Iris pigment epithelial cell (primary cell): ENCODE measurements at places on chromosomes 5 and 9.
A peak's percentile ranks its signal among the peaks of the same experiment; 100 is the strongest.

DNA sequence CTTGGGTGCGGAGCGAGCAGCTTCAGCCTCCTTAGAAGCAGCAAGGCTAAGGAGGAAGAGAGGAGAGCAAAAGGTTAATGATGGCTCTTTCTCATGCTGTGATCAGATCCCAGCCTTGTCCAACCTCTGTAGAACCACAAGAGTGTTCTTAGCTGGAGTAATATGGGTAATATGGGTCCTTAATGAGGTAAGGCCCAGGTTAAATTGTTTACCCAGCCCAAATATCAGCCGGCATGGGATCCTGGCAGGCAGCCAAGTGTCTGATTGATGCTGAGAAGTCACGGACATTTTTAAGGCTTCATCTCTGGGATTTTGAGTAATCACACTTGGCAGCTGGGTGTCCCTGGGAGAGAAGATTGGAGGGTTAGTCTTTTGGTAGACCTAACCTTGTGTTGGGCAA lies 32.3 kb downstream of the GLRA1 start:
- DNase-seq = no peak

DNA sequence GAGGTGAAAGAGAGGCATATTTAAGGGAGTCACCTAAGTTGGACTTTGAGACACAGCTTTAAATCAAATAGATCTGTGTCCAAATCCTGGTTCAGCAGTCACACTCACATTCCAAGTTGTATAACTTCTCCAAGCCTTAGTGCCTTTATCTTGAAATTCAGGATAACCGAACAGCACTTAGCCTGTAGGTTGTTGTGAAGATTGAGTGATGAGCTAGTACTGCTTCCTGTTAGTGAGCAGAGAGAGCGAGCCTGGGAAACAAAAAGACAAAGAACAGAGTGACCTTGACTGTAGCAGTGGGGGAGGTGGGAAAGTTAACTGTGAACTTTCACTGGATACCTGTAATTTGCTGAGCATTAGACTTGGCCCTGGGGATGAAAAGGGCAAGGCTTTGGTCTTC lies 22.4 kb downstream of the MAML1 start:
- DNase-seq = peak; percentile 61

GRCh38 chr9:3948826-3949556 lies 350.9 kb downstream of the GLIS3 start:
- peak; percentile 81 for DNase-seq

DNA sequence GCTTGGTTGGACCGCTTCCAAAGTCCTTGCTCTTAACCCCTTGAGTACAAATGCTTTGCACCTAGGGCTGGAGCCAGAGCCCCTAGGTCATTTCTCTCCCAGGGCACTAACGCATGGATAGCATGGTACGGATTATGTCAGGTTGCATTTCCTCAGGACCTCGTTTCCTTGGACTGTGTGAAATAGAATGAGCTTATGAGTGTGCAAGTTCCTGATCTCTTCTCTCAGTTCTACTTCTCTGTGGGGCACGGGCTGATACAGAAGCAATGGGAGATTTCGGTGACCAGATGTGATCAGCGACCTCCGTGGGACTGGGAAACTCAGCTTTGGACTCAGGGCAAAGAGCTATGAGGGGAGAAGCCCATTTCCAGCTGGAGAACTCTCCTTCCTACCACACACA lies 14.2 kb downstream of the SPARC start:
- DNase-seq = peak; percentile 20

GRCh38 chr5:45484781-45485180 lies 211.4 kb downstream of the HCN1 start:
- no peak for DNase-seq

- DNase-seq = peak; percentile 68
Measured at GRCh38 chr9:130770679-130771442, 64.2 kb upstream of the ABL1 start.

- peak; percentile 49 for DNase-seq
Measured at GRCh38 chr5:31283326-31283725, 89.8 kb downstream of the CDH6 start.

DNA sequence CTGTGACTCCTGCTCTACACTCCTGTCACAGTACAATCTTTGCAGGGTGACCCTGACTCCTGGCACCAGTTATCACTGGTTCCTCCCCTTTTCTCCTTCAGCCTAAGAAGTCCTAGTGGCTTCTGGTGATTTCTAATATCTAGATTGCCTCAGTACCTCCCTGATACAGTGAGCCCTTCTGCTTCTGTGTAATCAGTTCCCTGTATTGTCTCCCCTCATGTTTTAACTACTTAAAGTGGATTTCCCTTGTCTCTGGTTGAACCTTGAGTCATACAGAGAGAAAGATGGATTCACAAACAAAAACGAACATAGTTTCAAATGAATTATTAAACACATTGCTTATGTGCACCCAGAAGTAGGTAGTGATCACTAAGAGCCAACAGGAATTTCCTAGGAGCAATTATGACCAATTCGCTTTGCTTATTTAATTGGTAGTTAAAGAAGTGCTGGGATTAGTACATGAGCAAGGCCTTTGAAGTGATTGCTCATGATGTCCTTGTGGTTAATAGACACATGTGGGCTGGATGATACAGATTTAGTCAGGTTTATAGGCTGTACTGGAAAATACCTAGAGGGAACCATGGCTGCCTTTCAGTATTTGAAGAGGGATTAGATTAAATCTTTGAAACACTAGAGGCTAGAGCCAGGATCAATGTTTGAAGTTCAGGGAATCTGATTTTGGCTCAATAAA lies 145.8 kb upstream of the MEF2C start:
- peak; percentile 3 for DNase-seq

DNA sequence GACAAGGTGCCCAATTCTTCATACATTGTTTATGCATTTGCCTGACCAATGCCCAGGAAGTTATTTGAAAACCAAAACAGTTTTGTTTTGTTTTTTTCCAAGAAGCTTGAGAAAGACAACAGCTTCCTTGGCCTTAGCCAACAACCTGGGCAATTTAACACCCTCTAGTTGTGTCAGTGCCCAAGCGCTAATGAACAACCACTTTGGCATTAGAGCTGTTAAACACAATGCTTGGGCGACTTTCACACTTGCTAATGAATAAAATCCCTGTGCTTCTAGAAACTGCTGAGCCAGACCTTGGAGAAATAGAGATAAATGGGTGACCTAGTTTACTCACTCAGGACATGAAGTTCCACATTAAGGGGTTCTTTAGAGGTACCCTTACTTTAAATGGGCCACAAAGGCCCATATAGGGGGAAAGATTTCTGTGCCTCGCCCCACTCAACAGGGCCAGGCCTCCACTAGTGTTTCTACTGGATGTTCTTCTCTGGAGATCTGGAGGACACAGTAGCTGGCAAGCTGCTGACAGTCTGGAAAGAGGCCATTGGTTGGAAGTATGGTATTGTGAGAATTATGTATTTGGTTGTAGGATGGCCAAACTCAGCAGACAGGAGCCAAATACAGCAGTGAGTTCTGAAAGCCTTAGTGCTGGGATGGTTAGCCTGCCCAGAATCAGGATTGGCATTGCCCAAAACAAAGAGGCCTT lies 179.8 kb downstream of the DOCK8 start:
- no peak for DNase-seq

DNA sequence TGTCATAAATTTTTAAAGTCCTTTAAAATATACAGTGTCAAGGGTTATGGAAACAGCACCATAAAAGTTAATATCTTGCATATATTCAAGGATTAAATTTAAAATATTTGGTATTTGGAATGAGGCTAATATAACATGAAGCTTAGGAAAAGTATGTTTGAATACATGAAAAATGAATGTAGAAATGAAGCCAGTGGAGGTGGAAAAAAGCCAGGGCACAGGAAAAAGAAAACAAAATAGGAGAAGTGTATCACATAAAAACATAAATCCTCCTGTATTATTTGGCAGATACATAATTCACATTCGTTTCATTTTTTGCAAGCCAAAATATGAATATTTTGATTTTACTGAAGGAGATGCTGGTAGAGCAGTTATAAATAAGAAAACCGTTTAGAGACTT lies 587.0 kb upstream of the ZNF608 start:
- no peak for DNase-seq

- no peak for DNase-seq
Measured at GRCh38 chr5:153352685-153353219, 137.7 kb upstream of the GRIA1 start.

DNA sequence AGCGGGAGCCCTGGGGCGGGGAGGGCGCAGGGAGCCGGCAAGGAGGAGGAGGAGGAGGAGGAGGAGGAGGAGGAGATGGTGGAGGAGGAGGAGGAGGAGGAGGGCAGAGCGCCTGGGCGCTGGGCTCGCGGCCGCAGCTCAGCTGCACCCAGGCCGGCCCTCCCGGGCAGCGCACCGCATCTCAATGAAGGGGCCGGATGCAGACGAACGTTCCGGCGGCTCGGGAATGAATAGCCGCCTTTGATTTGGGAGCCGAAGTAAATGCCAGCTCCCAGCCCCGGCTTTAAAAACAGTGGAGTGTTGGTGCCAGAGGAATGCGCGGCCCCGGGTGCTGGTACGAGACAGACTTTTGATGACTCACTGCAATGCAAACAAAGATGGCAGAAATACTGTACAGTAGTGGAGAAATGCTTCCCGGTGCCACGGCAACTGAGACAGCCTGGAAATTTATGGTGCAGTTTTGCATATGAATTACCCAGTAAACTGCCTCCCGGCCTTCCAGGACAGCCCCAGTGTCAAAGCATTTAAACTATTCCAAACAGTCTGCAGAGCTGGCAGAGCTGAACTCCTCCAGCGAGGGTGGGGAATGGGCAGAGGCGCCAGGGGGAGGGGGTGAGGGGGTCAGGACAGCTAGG lies 43.1 kb downstream of the NACC2 start:
- DNase-seq = peak; percentile 88

GRCh38 chr9:124008694-124009530 lies 2.7 kb upstream of the LHX2 start:
- no peak for DNase-seq

GRCh38 chr5:51908215-51908614 lies 525.0 kb downstream of the ISL1 start:
- no peak for DNase-seq

DNA sequence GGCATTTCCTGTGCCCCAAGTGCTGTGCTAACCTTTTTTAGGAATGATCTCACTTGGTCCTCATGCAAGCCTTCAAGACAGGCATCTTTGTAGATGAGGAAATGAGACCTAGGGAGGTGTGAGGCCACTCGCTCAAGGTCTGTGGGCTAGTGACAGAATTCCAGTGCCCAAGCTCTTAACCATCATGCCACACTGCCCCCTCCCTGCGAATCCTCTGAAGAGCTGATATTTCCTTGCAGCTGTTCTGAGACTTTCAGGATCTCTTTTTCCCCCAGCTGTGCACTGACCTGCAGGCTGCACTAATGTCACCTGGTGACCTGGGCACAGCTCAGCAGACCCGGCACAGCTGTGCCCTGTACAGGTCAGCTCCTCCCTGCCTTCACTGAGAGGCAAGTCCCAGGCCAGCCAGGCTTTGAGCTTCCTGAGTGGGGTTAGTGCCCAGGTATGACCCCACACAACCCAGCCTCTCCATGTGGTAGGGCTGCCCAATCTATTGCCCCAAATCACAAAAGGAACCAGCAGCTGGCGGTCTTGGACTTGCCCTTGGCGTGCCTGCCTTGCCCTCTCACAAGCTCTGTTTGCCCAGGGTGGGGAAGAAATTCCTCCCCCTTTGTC lies 32.7 kb downstream of the MORN5 start:
- DNase-seq = no peak

GRCh38 chr5:1751026-1751863 lies 48.4 kb downstream of the MRPL36 start:
- DNase-seq = no peak

GRCh38 chr5:95350631-95351030 lies 40.5 kb upstream of the FAM81B start:
- no peak for DNase-seq

DNA sequence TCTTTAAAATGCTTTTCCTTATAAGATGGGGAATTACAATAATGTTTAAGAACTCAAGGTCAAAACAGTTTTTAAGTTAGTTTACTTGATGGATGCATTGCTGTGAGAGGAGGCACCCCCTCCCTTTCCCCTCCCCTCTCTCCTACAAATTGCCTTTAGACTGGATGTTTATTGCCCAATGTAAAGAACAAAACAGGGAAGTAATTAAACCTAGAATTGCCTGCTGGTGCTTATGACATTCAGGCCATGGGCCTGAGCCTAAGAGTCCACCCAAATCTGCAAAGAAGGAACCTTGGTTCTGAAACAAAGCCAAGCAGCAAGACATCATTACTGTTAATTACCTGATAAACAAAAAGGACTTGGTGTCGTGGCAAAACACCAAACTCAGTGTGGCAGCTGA lies 630.3 kb downstream of the ISL1 start:
- DNase-seq = no peak

DNA sequence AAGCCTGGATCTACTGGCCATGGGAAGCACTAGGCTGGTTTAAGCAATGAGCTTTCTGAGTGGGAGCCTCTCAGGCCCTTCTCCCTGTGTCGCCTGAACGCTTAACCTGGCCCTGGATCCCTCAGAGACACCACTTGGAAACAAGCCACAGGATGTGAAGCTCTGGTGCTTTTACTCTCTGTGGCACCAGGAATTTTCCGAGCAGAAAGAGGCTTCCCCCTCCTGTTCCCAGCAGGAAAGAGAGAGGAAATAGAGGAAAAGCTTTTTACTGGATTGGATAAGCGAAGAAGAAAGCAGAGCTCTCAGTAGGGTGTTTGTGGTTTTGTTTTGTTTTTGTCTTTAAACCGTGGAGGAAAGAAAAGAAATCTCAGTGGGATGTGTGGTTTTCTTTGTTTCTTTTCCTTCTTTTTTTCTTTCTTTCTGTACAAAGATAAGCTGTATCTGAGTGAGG lies 34.5 kb downstream of the COL15A1 start:
- no peak for DNase-seq

DNA sequence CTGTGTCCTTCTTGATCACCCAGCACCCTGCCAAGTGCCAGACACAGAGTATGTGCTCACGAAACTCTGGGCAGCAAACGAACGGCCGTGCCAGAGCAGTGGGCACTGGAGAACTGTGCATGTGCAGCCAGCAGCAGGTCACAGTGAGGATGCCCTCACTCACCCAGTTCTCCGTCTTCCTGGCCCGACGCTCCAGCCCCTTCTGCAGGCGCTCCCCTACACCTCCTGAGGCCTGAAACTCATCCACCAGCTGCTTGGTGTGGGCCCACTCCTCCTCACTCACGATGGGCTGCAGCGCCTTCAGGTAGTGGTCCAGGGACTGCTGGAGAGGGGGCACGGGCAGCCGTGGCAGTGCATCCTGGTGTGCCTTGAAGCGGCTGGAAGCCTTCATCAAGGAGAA lies 2.9 kb downstream of the CRAT start:
- DNase-seq = no peak

DNA sequence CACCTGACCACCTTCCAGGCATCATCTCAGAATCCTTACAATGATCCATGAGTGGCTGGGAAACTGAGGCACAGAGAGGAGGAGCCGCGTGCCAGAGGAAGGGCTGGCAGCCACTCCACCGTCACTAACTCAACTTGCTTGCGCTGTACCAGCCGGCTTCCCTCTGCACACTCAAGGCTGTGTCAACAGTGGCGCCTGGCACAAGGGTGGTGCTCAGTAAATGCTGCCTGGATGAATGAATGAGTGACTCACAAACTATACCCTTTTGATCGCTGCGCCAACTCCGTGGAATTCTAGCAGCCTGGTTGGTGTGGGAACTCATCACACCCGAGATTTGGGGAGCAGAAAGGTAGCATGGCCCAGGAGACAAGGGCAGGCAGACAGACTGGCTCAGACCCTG lies 21.9 kb downstream of the PRRX2 start:
- DNase-seq = no peak

- DNase-seq = peak; percentile 55
Measured at GRCh38 chr9:86341007-86341491, 13.2 kb downstream of the TUT7 start.

GRCh38 chr9:131432050-131432449 lies 38.2 kb downstream of the PRRC2B start:
- DNase-seq = no peak

GRCh38 chr5:32042551-32042961 lies 131.6 kb downstream of the GOLPH3 start:
- no peak for DNase-seq

- DNase-seq = peak; percentile 86
Measured at GRCh38 chr9:98867429-98868168, 60.1 kb downstream of the GALNT12 start.
